ENCODE measurements at places on chromosomes 1 and 21.

DNA sequence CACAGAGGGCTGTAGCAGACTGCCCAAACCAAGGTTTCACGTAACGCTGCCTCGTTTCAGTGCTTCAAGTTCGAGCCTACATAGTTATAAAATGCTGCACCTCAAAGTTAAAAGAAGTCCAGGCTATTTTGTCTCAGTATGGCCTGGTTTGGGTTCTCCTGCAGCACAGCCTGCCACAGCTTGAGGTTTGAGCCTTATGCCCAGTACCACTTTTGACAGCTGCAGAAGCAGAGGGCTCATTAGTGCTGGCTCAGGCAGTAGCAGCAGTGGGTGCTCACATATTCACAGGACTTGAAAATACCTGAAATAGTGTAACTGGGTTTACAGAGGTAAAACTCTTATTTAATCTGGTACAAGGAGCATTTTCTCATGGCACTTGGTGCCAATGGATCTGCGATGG lies 15.3 kb downstream of the SPATA46 start:
- DNase-seq, result no peak

DNA sequence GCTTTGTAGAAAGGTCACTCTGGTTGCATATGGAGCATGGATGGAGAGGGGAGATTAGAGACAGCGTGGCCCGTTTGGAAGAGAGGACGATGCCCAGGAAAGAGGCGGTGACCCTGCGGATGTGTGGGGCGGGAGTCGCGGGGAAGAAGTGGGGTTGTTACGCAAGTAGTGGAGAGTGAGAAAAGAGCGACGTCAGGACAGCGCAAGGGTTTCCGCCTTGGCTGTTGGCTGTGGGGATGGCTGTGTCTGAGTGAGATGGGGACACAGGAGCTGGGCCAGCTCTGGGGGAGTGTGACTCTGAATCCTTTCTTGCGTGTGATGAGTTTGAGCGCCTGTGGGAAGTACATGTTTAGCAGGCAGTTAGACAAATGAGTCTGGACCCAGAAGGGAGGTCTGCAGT lies 3.8 kb downstream of the B4GALT2 start:
- DNase-seq, result no peak

DNA sequence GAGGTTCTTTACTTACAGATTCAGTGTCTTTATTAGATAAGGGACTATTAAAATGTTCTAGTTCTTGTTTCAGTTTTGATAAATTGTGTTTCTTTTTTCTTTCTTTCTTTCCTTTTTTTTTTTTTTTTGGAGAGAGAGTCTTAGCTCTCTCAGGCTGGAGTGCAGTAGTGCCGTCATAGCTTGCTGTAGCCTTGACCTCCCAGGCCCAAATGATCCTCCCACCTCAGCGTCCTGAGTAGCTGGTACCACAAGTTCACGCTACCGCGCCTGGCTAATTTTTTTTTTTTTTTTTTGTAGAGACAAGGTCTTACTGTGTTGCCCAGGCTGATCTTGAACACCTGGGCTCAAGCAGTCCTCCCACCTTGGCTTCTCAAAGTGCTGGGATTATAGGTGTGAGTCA lies 76.6 kb downstream of the TMEM200B start:
- DNase-seq, result no peak

GRCh38 chr1:242690849-242691609 lies 166.5 kb upstream of the PLD5 start:
- no peak for DNase-seq

DNA sequence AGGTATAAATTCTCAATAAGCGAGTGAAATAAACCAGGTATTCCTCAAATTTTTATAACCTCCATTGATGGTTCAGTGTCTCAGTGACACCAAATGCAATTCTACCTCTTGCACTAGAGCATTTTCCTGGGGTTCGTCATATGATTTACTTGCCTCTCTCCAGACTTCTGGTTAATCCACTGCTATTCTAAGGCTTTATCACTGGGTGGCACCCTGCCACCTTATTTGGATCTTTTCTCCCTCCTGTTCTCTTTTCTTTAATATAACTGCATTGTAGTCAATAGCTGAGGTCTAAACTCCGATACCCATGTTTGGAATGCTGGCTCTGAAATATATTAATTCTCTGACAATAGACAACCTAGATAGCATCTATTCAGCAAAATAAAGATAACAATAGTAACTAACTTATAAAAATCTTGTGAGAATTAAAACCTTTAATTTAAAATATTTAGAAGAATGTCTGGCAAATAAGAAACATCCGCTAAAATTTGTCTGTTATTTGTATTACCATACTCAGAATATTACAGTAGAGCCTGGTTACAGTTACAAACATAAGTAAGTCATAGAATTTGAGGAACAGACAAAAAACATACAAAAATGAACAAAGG lies 436.4 kb downstream of the PLA2G4A start:
- DNase-seq, result peak; percentile 82

DNA sequence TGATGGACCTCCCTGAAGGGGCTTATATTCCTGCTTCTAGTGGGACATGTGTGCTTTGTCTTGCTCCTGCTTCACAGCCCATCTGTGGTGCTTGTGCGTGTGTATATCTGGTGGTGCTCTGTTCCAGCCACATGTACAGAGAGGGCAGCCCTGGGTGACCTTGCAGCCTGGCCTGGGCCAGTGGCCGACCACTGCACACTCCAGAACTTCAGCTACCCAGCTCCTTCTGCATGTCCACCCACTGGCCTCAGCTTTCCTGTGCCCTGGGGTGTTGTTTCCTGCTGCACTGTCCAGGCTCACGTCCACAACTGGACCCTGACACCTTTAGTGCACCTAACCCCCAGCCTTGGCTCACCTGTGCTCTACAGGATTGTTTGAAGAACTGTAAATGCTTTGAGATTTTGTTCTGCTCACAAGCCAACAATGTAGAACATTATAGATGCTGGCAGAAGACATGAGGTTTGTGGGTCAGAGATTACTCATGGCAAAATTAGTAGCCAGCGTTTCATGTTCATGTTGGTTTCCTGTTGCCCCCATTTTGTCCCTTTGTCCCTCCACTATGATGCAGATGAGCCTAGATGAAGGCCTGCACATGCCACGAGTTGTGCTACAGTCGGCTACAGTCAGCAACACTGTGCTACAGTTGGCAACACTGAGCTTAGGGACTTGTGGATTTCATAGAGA lies 5.3 kb upstream of the S100B start:
- DNase-seq, result no peak

GRCh38 chr1:166166329-166166697 lies 488 bp downstream of the FAM78B start:
- no peak for DNase-seq

DNA sequence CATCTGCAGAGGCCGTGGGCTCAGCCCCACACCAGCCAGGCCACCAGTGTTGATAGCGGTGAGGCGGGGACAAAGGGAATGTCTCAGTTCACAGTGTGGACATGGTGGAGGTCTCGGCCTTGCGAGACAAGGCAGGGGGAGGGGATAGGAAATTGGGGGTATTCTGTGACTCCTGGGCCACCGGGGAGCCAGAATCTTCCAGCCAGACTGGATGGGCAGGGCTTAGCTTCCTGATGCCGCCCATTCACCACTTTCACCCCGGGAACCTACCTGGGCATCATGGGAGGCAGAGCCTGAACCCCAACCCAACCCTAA lies 5.1 kb downstream of the LRRC3 start:
- DNase-seq, result no peak

DNA sequence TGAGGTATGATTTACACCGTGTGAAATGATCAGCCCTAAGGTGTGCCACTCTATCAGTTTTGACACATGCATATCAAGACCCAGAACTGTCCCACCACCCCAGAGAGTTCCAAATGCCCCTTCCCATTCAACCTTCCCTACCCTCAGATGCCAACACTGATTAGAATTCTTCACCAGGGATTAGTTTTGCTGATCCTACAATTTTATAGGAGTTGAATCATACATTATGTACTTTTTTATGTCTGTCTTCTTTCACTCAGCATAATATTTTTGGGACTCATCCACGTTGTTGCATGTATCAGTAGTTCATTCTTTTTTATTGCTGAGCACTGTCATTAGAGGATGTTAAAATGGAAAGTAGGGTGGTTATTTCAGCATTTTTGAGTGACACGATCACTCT lies 178.3 kb downstream of the ZSCAN20 start:
- DNase-seq, result no peak

DNA sequence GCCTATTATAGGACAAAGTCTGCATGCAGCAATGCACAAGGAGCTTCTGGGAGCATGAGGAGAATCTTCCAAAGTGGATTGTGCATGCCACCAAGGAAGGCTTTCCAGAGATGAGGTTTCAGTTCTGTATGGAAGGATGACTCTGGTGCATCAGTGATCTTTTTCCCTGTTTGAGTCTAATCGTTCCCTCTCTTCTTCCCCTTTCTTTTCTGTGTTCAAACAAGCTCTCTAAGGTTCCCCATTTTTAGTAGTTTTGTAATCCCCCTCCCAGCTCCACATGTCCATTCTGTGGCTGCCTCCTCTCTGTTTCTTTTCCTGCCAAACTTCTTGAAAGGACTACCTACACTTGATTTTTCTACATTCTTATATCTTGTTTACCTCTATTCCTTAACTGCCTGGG lies 43.3 kb upstream of the USP25 start:
- no peak for DNase-seq

DNA sequence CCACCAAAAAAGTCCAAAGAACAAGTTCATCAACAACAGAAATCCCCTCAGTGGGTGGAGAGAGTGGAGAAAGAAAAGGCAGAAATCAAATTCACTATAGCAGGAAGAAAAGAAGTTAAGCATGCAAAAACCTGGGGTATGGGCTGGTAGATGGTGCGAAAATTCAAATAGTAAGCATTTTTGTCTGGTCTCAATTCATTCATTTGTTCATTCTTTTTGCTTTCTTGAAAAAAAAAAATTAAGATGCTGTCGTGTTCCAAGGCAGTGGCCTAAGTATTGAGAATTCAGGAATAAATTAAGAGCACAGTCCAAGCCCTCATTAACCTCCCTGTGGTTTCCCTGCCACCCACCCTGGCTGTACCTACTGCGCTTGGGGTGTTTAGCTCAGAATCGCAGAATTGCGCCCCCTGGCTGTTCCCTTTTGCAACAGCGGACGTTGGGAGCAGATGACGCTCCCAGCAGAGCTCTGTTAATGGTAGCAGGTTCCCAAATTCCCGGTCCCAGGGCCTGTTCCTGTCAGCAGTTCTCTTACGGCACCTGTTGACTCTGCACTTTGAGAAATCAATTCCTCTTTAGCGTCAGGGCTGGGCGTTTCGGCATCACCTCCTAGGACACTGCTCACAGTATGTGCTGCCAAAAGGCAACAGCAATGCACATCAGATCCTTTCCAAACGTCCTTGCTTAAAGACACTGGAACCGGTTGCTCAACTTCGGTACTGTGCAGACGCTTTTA lies 34.0 kb upstream of the SSX2IP start:
- DNase-seq, result no peak

DNA sequence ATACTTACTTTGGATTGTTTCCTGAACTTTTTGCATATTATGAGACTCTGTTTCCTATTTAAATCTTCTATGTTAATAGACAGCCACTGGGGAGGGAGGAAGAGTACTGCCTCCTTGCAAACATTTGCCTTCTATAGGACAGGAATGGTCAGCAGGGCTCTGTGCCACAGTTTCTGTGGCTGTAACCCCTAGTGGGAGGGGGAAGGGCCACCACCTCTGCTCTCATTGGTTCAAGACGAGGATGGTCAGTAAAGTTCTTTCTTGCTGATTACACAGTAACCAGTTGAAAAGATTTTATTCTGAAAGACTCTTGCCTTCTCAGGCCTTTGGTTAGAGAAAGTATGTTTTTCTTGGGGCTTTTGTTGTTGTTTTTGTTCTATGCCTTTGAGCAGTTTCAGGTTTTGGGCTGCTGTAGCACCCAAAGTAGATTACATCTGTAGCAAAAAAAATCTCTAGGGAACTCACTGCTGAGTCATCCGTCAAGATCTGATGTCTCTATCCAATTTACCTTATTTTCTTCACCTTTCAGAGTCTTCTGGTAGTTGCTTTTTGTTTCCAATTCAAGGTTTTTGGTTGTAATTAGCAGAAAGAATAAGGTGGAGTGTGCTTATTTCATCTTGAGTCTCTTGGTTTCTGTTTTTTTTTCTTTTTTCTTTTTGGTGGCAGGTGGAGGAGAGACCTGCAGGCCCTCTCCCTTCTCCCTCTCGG lies 23.1 kb downstream of the SLC35A3 start:
- DNase-seq, result no peak

GRCh38 chr1:218363141-218363540 lies 18.0 kb downstream of the TGFB2 start:
- DNase-seq, result no peak

DNA sequence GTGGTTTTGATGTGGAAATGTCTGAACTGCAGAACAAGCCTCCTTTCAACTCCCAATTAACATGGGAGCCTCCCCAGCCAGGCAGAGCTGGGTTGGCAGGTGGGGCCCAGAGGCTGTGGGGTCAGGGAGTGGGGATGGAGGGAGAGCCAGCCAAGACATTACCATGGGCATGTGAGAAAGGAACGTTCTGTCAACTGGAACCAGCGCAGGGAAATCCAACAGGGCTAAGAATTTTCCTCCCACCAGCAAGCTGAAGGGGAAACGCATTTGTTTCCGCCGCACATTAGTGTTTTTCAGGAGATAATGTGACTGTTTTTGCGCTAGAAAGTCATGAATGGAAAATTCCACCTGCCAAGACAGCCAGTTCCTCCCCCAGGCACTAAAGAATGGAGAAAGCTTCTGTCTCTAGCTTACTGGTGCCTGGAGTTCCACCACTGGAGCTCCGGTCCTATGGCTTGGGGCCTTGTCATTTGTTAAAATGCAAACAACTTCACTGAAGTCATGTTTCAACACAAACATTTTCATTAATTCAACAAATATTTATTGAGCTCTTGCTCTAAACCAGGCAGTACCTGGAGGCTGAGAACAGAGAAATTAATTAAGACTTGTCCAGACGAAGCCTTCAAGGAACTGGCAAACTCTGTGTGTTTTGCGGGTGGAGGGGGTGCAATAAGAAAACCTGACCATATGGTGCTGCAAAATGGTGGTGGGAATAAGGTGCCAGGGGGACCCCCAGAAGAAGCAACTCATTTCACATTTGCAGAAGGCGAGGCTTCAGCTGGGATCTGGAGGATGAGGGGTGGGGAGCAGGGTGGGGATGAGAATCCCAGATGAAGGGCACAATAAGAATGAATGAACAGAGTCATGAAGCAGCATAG lies 305.1 kb downstream of the MATN1 start:
- DNase-seq, result no peak

- no peak for DNase-seq
Measured at GRCh38 chr1:207335695-207336363, 14.4 kb downstream of the CD55 start.

- DNase-seq, result no peak
Measured at GRCh38 chr1:70915258-70916033, 132.2 kb downstream of the PTGER3 start.

DNA sequence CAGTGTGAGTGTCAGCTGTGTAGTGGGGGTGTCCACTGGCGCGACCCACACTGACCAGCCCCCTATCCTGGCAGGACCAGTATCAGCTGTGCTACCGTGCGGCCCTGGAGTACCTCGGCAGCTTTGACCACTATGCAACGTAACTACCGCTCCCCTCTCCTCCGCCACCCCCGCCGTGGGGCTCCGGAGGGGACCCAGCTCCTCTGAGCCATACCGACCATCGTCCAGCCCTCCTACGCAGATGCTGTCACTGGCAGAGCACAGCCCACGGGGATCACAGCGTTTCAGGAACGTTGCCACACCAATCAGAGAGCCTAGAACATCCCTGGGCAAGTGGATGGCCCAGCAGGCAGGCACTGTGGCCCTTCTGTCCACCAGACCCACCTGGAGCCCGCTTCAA lies 28.1 kb upstream of the KDM4A start:
- no peak for DNase-seq

All from NCI-H2081 treated with DMSO at 0.1 percent for 48 hours (cell line).